ENCODE measurements at places on chromosomes 13 and 19. TPM values are rescaled to one million over a fixed set of nuclear protein-coding genes. Genes with fewer than 3 reads are reported as not detected.

HNRNPA1L2 gene
- 8.9 TPM for total RNA-seq

FAM83E gene
- 5.1 TPM for total RNA-seq

ZNF383 gene
- total RNA-seq, result 6.4 TPM

PLIN5 gene
- total RNA-seq, result not detected

GPR183 gene
- total RNA-seq, result 36.8 TPM

F10 gene
- total RNA-seq, result not detected

FSD1 gene
- total RNA-seq, result 44.2 TPM

DOCK6 gene
- total RNA-seq, result 1.2 TPM

TTC9B gene
- total RNA-seq, result not detected

FBXL12 gene
- total RNA-seq, result 23.3 TPM

FLT1 gene
- 46.3 TPM for total RNA-seq

ITGBL1 gene
- total RNA-seq, result not detected

RUBCNL gene
- total RNA-seq, result 1.5 TPM

TEX26 gene
- not detected for total RNA-seq

CGB1 gene
- total RNA-seq, result not detected

SYNE4 gene
- 2.9 TPM for total RNA-seq

RASGRP4 gene
- 2.1 TPM for total RNA-seq

ADGRE3 gene
- not detected for total RNA-seq

ZNF587B gene
- 27.5 TPM for total RNA-seq

MYCBP2 gene
- total RNA-seq, result 119 TPM

DPF1 gene
- 2.0 TPM for total RNA-seq

NBEA gene
- total RNA-seq, result 0.14 TPM

ZNF726 gene
- 16.3 TPM for total RNA-seq

NDUFB7 gene
- total RNA-seq, result 129 TPM

ARL11 gene
- 0.76 TPM for total RNA-seq

IRF3 gene
- total RNA-seq, result 146 TPM

HSPB6 gene
- not detected for total RNA-seq

IGFLR1 gene
- 75.2 TPM for total RNA-seq

NXNL1 gene
- total RNA-seq, result not detected

EFNB2 gene
- 0.30 TPM for total RNA-seq

LILRB5 gene
- not detected for total RNA-seq

ONECUT3 gene
- not detected for total RNA-seq
